ENCODE measurements at places on chromosomes 11 and 22.

DNA sequence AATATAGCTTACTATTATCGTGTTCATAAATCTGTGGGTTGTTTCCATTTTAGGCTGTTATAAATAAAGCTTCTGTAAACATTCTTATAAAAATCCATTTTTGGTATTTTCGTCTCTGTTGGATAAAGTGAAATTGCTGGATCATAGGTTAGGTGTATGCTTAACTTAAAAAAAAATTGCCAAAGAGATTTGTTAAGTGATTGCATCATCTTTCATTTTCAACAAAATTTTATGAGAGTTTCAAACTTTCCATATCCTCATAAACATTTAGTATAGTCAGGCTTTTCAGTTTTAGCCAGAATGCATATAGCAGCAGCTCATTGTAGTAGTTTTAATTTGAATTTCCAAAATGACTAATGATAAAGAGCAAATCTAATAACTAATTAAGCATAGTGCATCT lies 146.7 kb upstream of the CNTN5 start:
- no peak for DNase-seq

DNA sequence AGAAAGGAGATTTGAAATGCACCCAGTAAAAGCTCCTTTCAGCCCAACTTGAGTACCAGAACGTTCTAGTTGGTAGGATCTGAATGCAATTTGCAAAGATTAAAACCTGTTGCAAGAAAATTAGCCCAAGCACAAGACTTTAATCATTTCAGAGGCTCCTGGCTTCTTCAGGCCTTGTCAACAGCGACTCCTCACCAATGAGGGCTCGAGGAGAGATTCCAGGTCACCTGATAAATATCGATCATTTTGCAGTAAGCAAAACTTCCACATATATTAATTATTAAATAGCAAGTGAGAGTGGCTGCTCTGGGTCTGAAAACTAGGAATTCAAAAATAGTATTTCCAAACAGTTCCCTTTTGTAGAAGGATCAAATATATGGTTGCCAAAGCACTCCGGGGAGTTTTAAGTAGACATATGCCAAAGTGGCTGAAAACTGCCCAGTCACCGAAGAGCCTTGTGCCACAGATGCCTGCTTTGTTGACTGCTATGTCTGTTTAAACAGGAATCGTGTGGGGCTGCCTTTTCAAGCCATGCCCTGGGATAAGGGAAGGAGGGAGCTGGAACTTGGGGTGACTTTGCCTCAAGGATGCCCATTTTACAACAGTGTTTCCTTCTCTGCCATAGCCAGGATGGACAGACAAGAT lies 64.0 kb downstream of the CSNK2A3 start:
- no peak for DNase-seq

- DNase-seq = no peak
These were observed 31.4 kb downstream of the IGHMBP2 start for GRCh38 chr11:68935066-68935465.

GRCh38 chr11:88813233-88813915 lies 252.4 kb downstream of the GRM5 start:
- peak; percentile 2 for DNase-seq

- DNase-seq = no peak
These were observed 92.6 kb upstream of the LIN7C start for GRCh38 chr11:27599217-27599616.

DNA sequence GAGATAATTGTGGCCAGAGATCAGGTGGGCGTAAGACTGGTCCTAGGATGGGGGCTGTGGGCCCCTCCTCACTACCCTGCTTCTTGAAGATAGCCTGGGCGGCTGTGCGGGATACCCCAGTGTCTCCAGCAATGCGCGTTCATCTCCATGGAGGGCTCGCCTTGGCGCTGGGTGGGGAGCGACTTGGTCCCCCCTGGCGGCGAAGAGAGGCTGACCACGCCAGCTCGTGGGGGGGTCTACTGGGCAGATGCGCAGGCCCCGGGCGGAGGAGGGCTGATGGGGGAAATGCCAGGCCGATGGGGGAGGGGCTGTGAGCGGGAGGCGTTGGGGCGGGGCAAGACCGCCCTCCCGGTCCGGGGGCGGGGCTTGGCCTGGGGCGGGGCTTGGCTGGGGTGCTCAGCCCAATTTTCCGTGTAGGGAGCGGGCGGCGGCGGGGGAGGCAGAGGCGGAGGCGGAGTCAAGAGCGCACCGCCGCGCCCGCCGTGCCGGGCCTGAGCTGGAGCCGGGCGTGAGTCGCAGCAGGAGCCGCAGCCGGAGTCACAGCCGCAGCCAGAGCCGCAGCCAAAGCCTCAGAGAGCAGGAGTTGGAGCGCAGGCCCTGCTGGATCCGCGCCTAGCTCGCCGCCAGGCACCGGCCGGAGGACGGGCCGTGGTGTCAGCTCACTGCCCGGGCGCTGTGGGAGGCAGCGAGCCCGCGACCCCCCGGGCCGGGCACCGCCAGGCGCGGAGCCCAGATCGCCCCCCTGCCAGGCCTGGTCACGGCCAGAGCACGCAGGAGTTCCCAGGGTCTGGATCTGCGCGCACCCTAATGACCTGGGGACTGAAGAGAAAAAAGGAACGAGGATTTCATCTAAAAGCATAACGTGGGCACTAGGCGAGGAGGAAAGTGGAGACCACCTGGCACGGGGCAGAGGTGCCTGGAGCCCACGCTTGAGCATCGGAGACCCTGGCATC lies at the start of gene SLC35E4:
SLC35E4 (plus strand) TSS at position 509 of the 953 bp plus-strand sequence. CDS start 670 bp downstream, outside the sequence.
- peak; percentile 97 for DNase-seq

GRCh38 chr22:41556561-41556960 lies 4.2 kb upstream of the CSDC2 start:
- DNase-seq = no peak

DNA sequence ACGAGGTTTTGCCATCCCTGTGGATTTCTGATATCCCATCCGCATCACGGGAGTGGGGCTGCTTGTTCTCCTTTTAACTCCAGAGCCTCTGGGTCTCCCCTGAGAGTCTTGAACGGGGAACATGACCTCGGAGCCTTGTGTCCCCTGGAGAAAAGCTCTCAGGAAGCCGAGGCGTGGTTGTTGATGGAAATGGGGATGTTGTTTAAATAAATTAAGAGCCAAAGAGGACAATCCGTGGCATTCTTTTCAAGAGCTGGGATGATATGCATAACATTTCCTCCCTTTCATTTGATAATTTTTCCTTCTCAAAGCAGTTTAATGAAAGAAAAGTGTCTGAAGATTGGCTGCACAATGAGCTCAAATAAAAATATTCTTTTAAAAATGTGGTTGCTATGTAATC lies 14.2 kb downstream of the TSPAN18 start:
- no peak for DNase-seq

DNA sequence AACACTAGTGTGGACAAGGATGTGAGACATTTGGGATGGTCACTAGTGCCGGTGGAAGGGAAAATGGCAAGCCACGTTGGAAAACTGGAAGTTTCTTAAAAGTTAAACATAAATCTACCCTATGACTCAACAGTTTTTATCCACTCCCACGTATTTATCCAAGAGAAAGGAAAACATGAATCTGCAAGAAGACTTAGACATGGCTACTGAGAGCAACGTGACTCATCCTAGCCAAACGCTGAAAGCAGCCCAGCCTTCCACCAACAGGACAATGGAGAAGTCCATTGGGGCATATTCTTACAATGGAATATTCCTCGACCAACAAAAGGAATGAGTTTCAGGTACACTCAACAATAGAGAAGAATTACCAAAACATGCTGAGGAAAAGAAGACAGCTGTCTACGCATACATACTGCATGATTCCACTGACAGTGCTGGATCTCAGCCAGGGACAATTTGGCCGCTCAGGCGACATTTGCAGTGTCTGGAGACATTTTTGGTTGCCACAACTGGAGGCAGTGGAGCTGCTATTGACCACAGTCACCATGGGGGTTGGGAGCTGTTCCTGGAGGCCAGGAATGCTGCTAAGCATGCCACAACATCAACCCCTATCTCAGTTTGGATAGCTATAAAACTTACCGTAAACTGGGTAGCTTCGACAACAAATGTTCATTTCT lies 21.2 kb downstream of the SYT13 start:
- DNase-seq = no peak

DNA sequence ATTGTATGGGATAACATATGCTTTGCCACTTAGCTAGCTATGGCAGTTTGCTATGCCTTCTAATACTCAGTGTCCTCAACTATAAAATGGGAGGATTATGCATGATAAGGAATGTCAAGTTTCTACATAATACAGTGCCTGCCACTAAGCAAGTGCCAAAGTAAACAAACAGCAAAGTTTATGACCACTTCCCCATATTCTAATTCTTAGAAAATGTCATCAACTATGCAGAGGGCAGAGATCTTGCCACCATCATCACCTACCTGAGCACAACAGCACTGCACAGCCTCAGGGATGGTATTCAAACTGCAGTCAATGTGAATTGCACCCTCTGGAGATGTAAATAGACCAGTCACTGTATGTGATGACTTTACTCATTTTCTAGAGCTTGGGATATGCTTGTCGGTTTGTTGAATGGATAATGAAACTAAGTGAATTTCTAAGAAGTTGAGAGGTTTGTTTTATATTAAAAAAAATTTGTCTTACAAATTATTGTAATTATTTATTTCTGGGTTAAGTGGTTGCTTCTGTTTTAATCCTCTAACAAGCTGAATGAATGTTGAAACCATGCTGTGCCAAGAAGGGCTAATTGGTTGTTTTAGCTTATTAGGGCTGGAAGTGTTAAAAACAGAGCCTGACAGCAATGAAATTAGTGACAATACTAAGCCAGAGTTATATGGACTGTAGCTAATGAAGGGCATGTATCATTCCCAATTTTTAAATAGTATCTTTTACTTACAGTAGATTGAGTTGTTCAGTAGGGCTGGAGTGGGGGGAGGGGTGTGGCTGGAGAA lies 398.4 kb downstream of the CNTN5 start:
- no peak for DNase-seq

- DNase-seq = no peak
These were observed 1.4 kb upstream of the APOA5 start for GRCh38 chr11:116792869-116793771.

GRCh38 chr22:19367763-19368367 lies 63.7 kb downstream of the HIRA start:
- DNase-seq = no peak

DNA sequence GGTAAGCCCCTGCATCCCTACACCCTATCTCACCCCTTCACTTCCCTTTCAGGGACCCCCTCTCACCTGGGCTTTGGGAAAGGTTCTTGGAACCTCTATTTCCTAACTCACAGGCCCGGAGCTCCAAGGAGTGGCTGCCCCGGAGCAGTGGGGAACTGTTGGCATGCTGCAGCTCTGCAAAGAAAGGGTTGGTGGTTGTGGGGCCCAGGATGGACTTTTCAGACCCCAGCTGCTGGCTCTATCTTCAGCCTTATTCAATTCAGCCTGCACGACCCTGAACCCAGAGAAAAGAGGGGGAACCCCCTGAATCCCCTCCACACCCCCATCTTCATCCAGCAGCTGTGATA lies 10.0 kb downstream of the ROBO4 start:
- DNase-seq = no peak

DNA sequence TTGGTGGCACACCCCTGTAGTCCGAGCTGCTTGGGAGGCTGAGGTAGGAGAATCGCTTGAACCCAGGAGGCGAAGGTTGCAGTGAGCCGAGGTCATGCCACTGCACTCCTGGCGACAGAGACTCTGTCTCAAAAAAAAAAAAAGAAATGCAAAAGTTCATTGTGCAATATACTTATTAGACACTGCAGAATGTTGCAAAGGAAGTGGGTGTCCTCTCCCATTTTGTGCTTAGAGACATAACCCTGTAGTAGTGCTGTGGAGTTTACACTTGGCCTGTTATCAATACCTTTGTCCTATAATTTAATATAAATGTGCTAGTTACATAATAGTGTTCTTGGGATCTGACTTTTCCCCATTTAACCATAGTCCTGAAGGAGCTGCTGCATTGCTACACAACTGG lies 9.4 kb downstream of the BCL2L13 start:
- no peak for DNase-seq

DNA sequence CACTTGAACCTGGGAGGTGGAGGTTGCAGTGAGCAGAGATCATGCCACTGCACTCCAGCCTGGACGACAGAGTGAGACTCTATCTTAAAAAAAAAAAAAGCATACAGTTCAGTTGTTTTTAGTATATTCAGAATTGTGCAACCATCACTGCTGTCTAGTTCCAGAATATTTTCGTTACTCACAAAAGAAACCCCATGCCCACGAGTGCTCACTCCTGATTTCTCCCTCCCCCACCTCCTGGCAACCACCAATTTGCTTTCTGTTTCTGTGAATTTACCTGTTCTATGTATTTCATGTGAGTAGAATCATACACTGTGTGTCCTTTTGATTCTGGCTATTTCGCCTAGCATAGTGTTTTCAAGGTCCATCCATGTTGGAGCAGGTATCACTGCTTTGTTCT lies 24.8 kb downstream of the PTPRJ start:
- peak; percentile 71 for DNase-seq

GRCh38 chr11:77370217-77370616 lies 68.7 kb upstream of the GDPD4 start:
- no peak for DNase-seq

- DNase-seq = no peak
These were observed 18.4 kb upstream of the SMTN start for GRCh38 chr22:31062566-31063230.

DNA sequence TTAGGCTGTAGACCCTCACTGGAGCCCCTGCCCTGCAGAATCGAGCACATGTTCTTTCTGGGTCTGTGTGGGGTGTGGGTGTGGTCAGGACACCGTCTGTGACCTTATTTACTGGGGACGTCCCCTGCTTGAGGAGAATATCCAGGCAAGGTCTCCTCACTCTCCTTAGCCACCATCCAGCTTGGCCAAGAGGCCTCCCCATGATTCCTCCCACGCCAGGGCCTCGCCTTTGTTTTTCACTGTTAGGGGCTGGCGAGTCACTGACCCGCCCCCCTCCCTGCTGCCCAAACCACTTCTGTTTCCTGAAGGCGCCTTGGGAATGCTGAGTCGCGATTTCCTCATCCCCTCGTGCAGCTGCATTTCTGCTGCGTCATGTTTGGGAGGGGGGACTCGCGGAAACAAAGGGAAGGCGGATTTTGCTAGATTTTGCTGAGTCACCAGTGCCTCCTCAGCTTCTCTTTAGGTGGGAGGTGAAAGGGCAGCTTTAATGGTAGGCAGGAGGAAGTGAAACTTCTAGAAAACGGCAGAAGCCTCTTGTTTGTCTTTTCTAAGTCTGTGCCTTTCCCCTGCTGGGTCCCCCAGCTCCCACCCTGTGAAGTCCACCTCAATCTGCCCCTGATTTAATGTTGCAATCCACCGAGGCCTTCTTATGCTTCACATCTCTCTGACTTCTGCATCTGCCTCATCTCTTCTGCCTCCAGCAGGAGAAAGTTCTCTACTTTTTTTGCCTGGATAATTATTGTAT lies 4.0 kb upstream of the HMOX1 start:
- DNase-seq = peak; percentile 68

DNA sequence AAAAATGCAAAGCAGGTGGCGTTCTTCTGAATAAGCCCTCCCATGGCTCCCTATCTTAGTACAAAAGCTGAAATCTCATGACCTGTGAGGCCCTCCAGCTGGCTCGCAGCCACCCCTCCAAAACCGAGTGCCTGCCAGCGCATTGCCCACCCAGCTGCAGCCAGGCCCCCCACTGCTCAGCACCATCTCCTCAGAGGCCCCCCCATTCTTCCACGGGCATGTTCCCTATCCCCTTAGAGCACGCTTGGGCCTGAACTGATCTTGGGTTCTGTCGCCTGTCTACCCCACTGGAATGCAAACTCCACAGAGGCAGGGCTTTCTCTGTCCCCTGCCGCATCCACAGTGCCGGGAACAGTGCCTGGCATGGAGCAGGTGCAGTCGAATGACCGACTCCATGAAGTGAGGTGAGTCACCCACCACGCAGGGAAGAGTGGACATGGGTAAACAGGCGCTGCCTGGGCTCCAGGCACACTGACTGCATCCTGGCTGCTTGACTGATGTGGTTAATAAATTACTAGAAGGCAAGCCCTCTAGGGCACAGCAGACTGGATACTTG lies 11.3 kb upstream of the EFCAB6 start:
- DNase-seq = no peak

Data from activated CD4-positive, alpha-beta T cell treated with anti-CD3 and anti-CD28 coated beads, Interleukin-2, amount 50 U/mL, for 16 hours (primary cell).